Liver (tissue), 10 donors: ENCODE measurements at places on chromosomes 13 and 19.

- no peaks in the 10 kb centered on the region for H3K27me3 ChIP-seq
- H3K4me1 ChIP-seq: no peaks in the 10 kb centered on the region
- no peaks in the 10 kb centered on the region for H3K36me3 ChIP-seq
- no peak for DNase-seq
- H3K4me3 ChIP-seq: no peak overlapping the region
- H3K27ac ChIP-seq: no peak overlapping the region
Observed at GRCh38 chr13:26247608-26248007, 6.3 kb upstream of the CDK8 start.

DNA sequence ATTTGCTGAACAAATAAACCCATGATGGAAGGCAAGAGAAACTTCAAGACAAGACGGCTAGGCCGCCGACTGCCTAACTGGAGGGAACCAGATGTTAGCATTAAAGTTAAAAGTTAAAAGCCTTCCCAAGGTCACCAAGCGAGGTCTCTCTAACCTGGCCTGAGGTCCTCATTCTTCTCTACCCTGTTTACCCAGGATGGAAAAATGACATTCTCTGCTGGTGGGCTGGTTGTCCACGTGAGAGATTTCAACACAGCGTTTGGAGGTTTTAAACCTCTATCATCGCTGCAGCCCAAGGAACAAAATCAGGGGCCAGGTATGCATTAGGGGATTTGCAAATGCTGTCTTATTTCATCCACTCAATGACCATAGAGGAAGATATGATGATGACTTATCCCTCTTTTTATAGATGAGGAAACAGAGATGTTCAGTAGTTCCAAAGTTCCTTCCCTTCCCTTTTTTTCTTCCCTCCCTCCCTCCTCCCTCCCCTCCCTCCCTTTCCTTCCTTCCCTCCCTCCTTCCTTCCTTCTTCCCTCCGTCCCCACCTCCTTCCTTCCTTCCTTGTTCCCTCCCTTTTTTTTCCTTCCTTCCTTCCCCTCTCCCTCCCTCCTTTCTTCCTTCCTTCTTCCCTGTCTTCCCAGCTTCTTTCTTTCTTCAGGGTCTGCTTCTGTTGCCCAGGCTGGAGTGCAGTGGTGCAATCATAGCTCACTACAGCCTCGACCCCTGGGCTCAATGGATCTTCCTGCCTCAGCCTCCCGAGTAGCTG lies 79.7 kb downstream of the INSR start:
- H3K36me3 ChIP-seq: no peaks in the 10 kb centered on the region
- peaks cover 19% of the 10 kb centered on the region for H3K4me1 ChIP-seq
- no peak overlapping the region for H3K4me3 ChIP-seq
- H3K27ac ChIP-seq: peak overlapping the region; percentile 8

DNA sequence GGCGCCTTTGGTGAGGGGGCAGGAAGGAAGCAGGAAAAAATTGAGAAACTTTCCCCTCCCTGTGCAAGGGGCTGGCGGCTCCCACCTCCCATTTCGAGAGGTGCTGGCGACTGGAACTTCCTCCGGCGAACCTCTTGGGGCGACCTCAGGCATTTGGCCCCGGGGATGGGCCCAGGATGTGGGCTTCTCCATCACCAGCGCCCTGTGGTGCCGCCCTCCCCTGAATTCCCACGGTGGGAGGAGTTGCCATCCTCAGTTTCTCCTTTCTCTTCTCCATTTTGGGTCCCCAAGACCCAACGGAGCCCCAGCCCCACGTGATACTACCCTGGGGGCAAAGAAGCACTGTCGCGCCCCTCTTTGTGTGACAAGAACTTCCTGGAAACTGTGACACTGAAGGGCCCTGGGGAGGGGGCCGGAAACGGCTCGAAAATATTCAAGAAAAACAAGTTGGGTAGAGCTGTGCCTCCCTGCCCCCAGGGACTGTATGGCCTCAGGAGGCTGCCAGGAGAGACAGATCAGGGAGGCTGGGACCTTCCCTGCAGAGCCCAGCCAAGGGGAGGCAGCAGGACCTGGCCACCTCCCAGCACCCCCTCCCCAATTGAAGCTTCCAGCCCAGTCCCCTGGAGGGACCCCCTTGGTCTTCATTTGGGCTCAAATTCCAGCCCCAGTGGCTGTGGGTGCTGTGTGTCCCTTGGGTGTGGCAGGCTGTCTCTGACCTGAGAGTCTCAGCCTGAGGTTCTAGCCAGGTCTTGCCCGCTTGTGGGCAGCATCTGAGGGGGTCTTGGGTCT lies 16.2 kb upstream of the AP1M2 start:
- no peaks in the 10 kb centered on the region for H3K36me3 ChIP-seq
- H3K27me3 ChIP-seq: no peaks in the 10 kb centered on the region
- peak; percentile 54 for DNase-seq
- peak overlapping the region; percentile 93 for H3K27ac ChIP-seq
- peak overlapping the region; percentile 84 for H3K4me3 ChIP-seq

DNA sequence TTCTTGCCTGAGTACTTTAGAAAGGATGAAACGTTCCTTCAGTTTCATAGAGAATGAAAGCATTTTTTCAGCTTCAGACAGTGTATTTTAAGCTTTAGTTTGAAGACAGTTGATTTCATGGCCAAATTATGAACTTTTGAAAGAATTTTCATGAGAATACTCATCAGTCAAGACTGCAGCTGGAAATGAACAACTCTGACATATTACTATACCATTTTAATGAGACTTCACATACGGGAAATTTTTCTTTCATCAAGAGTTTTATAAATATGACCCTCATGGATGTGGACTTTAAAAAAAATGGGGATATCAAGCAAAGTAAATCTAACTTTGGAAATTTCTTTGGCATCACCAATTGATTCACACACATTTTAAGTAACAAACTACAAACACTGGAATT lies 6.4 kb downstream of the LATS2 start:
- H3K27ac ChIP-seq: no peak overlapping the region
- H3K4me1 ChIP-seq: peaks cover 3% of the 10 kb centered on the region
- H3K27me3 ChIP-seq: no peaks in the 10 kb centered on the region
- H3K36me3 ChIP-seq: no peaks in the 10 kb centered on the region

- H3K36me3 ChIP-seq: no peaks in the 10 kb centered on the region
- H3K4me1 ChIP-seq: no peaks in the 10 kb centered on the region
- peaks cover 7% of the 10 kb centered on the region for H3K27me3 ChIP-seq
- H3K4me3 ChIP-seq: no peak overlapping the region
Observed at GRCh38 chr19:29413435-29413834, 112.4 kb upstream of the VSTM2B start.

DNA sequence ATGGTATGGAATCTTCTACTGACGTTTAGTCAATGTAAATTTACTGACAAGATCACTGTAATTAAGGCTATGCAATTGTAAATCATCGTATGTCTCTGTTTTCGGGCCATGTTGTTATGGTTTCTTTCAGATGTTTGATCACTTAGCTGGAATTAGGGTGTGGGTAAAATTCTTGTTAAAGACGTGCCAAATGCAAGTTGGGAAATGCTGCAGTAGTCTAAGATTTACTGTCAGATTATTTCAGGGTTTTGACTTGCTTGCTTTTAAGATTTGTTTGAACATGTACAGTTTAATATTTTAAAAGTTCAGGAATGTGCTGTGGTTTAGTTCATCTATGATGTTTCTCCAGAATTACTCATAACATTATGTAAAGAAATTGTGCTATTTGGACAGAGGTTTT lies 10.8 kb downstream of the NDFIP2 start:
- DNase-seq: no peak
- H3K27me3 ChIP-seq: no peaks in the 10 kb centered on the region
- no peak overlapping the region for H3K27ac ChIP-seq

DNA sequence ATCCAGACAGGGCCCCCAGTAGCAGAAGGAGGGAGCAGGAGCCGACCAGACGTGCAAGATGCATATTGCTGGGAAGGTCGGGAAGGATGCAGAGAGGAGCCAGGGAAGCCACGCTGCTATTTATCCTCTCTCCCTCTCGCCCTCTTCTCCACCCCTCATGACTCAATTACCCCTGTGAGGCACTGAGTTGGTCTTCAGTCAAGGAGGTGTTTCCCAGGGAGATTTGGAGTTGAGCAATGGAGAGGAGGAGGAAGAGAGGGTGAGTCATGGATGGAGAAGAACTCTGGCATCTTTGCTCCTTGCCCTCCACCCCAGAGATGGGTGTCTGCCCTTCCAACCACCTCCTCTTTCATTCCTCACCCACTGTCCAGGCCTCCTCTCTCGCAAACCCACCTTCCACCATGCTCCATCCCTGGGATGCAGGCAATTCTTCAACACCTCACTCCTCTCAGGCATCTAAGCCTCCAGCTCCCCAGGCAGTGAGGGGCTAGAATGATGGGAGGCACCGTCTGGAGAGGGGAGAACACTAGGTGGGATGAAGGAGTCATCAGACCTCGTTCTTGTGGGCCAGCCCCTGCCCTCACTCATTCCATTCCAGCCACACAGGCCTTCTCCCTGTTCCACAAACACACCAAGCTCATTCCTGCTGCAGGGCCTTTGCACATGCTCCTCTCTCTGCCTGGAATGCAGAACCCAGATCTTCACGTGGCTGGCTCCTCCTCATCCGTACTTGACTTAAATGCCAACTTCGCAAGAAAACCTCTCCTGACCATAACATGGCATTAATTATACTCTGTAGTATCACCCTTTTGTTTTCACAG lies at the start of gene SBSN:
SBSN (minus strand) TSS at position 94 of the 821 bp plus-strand sequence; CDS start at position 64, 30 bp downstream.
- no peaks in the 10 kb centered on the region for H3K4me1 ChIP-seq
- H3K27me3 ChIP-seq: peaks cover 4% of the 10 kb centered on the region
- no peak within 1 kb of the TSS for H3K27ac ChIP-seq
- no peak within 1 kb of the TSS for H3K4me3 ChIP-seq
- DNase-seq: no peak

- H3K4me3 ChIP-seq: peak within 1 kb of the TSS; percentile 42
- H3K36me3 ChIP-seq: no peaks in the 10 kb centered on the region
- H3K27me3 ChIP-seq: no peaks in the 10 kb centered on the region
Observed at GRCh38 chr19:49690656-49691242, at the start of gene CPT1C. TSS of gene CPT1C (plus strand) at chr19:49691116. CDS start at chr19:49692253, 1,137 bp downstream.

DNA sequence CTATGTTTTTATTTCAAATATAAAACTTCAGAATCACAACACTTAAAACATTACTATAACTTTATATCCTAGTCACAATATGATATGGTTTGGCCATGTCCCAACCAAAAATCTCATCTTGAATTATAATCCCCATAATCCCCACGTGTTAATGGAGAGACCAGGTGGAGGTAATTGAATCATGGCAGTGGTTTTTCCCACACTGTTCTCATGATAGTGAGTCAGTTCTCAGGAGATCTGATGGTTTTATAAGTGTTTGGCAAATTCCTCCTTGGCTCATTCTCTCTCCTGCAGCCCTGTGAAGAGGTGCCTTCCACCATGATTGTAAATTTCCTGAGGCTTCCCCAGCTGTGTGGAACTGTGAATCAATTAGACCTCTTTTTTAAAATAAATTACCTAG lies 307.6 kb downstream of the SPRY2 start:
- DNase-seq: no peak
- peaks cover 4% of the 10 kb centered on the region for H3K4me1 ChIP-seq
- H3K27ac ChIP-seq: no peak overlapping the region
- H3K4me3 ChIP-seq: no peak overlapping the region

GRCh38 chr19:15300533-15301197 lies 31.7 kb downstream of the BRD4 start:
- DNase-seq: no peak
- H3K27ac ChIP-seq: no peak overlapping the region
- H3K36me3 ChIP-seq: no peaks in the 10 kb centered on the region
- no peak overlapping the region for H3K4me3 ChIP-seq
- no peaks in the 10 kb centered on the region for H3K27me3 ChIP-seq
- H3K4me1 ChIP-seq: peaks cover 20% of the 10 kb centered on the region

GRCh38 chr19:45391346-45391745 lies 13.5 kb downstream of the PPP1R13L start:
- no peaks in the 10 kb centered on the region for H3K27me3 ChIP-seq
- H3K4me3 ChIP-seq: no peak overlapping the region
- no peak for DNase-seq
- H3K36me3 ChIP-seq: no peaks in the 10 kb centered on the region
